ENCODE measurements at places on chromosomes 1 and 21.

GRCh38 chr1:26096471-26096870 lies 15.2 kb upstream of the PDIK1L start:
- DNase-seq, result no peak

- no peak for DNase-seq
Measured at GRCh38 chr1:32754317-32755097, 51.9 kb upstream of the SYNC start.

- DNase-seq, result no peak
Measured at GRCh38 chr1:245153552-245154428, 995 bp upstream of the KIF26B start.

GRCh38 chr1:5992814-5993555 lies 760 bp upstream of the NPHP4 start:
- no peak for DNase-seq

DNA sequence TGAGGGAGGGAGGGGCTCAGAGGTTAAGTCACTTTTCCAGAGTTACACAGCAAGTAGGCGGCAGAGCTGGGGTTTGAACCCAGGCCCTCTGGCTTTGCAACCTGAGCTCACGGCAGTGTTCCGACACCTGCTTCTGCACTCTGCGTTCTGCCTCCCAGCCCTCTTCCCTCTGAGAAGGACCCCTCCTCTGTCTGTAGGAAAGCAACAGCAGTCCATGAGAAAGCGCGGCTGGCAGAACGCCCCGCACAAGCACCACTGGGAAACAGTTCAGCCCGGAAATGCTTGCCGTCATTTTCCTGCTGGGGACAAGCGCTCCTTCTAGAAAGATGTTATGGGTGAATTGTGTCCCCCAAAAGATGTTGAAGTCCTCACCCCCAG lies 241.1 kb downstream of the NPHP4 start:
- DNase-seq, result no peak

- no peak for DNase-seq
Measured at GRCh38 chr1:226355669-226356551, 46.9 kb upstream of the LIN9 start.

- DNase-seq, result no peak
Measured at GRCh38 chr1:219812086-219812485, 116.3 kb downstream of the SLC30A10 start.

GRCh38 chr1:87833166-87833565 lies 504.5 kb downstream of the LMO4 start:
- DNase-seq, result no peak

- DNase-seq, result no peak
Measured at GRCh38 chr1:71948561-71948960, 333.8 kb downstream of the NEGR1 start.

DNA sequence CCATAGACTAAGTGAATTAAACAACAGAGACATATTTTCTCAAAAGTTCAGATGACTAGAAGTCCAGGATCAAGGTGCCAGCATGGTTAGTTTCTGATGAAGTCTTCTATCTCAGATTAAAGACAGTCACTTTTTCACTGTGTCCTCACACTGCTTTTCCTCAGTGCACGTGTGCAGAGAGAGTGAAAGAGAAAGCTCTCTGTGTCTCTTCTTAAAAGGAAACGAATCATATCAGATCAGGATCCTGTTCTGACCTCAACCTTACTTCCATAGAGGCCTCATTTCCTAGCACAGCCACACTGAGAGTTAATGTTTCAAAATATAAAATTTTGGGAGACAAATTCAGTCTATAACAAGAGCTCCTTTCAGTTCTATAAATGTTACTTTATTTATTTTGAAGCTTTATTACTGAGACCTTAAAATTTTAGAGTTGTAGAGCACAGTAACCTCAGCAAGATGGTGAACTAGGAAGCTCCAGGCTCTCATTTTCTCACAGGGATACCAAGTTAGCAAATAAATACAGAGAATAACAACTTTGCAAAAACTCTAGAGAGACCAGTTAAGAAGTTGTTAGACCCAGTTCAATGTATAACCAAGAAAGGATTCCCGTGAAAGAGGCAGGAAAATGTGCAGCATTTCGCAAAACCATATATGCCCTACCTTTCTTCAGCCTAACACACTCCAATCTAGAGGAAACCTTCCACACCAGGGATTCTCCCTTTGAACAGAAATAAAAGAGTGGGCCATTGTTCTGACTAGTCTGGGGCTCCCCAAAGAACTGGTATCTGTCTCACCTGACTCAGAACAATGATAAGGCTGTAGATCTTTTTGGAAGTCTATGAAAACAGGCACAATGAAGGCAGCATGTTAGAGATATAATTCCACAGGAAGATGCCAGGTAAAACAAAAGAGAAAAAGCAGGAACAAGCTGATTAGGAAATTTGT lies 372.2 kb downstream of the MRPL39 start:
- DNase-seq, result no peak

- no peak for DNase-seq
Measured at GRCh38 chr21:41031701-41032220, 136.2 kb upstream of the BACE2 start.

DNA sequence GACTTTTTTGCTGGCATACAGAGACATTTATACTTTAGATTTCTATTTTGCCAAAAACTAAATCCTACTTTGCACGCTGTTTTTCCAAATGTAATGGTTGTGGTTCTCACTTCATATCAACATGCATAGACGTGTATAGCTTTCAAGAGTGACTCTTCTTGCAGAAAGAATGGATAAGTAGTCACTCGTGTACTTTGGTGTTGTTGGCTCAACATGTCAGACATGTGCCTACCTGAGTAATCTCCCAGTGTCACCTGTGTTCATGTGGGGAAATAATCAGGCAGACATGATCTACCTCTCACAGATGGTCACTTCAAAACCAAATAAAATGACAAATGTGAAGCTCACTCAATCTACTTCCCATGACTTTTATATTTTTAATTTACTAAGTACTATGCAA lies 73.1 kb downstream of the GPR88 start:
- no peak for DNase-seq

GRCh38 chr1:147238053-147238902 lies 4.2 kb upstream of the CHD1L start:
- DNase-seq, result no peak

GRCh38 chr1:166457700-166458099 lies 290.9 kb upstream of the FAM78B start:
- no peak for DNase-seq

- DNase-seq, result no peak
Measured at GRCh38 chr1:67536957-67537666, 106.9 kb upstream of the SERBP1 start.

DNA sequence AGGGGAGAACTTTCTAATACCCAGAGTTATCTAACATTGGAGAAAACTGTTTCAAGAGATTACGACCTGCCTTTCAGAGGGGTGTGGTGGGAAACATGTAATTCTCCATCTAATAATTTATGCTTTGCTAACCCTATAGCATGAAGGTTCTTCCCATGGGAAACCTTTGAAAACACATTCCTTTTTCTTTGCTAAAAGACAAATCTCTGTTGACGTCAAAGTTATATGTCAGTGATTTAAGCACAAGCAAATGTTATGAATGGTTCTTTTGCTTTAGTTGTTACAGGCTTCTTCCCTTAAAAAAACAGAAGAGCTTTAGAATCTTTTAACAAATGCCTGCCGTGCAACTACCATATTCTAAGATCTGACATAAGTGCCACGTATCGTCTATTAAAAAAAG lies 19.2 kb downstream of the FMO2 start:
- DNase-seq, result no peak
